ENCODE measurements at places on chromosomes 1 and 21.

DNA sequence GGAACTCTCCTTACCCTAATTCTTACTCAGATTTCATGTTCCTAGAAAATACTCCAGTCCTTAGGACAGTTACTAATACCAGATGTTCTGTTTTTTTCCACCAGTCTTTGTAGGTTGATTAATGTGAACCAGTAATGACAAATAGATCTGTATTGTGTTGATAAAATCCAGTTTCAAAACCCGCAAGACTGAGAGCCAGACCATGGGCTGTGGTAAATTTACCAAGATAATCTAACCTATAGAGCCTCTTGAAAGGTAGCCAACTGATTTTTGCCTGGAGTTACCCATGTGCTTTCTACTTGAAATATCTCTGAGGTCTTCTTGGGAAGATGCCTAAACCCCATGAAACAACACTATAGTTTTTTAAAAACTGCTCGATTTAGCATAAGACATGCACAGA, 46.5 kb upstream of the CDC7 start:
- no peak for DNase-seq

GRCh38 chr1:176552999-176553398, 90.0 kb downstream of the PAPPA2 start:
- no peak for DNase-seq

GRCh38 chr1:196660852-196661251, 9.0 kb downstream of the CFH start:
- no peak for DNase-seq

- no peak for DNase-seq
Observed at GRCh38 chr1:35220976-35221375, 28.0 kb upstream of the SFPQ start.

DNA sequence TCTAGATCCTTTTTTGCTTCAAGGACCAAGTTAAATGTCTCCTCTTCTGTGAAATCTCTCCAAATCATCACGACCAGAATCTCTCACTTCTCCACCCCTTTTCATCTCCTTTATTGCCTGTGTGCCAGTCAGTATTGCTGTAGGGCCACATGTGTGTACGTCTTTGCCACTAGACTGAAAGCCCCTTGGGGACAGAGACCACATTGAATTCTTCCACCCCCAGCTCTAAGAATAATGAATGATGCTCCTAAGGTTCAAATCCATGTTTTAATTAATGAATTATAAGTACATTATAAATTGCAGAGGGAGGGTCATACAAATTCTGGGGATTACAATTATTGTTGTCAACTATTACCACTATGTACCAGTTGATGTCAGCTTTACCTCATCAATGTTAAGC, 343.8 kb downstream of the USP25 start:
- no peak for DNase-seq

GRCh38 chr1:66809736-66810326, 8.8 kb upstream of the INSL5 start:
- no peak for DNase-seq

DNA sequence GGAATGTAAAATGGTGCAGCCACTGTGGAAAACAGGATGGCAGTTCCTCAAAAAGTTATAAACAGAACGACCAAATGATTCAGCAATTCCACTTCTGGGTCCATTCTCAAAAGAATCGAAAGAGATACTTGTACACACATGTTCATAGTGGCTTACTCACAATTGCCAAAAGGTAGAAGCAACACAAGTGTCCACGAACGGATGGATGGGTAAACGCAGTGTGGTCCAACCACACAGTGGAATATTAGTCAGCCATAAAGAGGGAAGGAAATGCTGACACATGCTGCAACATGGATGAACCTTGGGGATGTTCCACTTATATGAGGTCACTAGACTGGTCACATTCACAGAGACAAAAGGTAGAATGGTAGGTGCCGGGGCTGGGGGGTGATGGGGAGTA, 5.3 kb downstream of the KRTAP10-1 start:
- DNase-seq, result no peak

- no peak for DNase-seq
Observed at GRCh38 chr1:221678014-221678413, 63.9 kb downstream of the DUSP10 start.

- DNase-seq, result no peak
Observed at GRCh38 chr1:59541891-59542290, 245.0 kb downstream of the FGGY start.

- no peak for DNase-seq
Observed at GRCh38 chr1:56019472-56019871, 559.9 kb downstream of the PLPP3 start.
